ENCODE measurements at places on chromosomes 3 and 15. TPM values are rescaled to one million over a fixed set of nuclear protein-coding genes. Genes with fewer than 3 reads are reported as not detected.

Gene SERINC4
- 0.30 TPM for total RNA-seq

Gene DPPA2
- total RNA-seq: not detected

Gene ITPR1
- 7.8 TPM for total RNA-seq

Gene LRRN1
- 8.3 TPM for total RNA-seq

Gene MAGEL2
- total RNA-seq: 0.12 TPM

Gene SCN5A
- total RNA-seq: 34.2 TPM

Gene PPP1R14D
- total RNA-seq: not detected

Gene PLA2G4D
- not detected for total RNA-seq

Gene ARPP19
- total RNA-seq: 161 TPM

Gene PRR20G
- total RNA-seq: not detected

Gene CHSY1
- 7.0 TPM for total RNA-seq

DNA sequence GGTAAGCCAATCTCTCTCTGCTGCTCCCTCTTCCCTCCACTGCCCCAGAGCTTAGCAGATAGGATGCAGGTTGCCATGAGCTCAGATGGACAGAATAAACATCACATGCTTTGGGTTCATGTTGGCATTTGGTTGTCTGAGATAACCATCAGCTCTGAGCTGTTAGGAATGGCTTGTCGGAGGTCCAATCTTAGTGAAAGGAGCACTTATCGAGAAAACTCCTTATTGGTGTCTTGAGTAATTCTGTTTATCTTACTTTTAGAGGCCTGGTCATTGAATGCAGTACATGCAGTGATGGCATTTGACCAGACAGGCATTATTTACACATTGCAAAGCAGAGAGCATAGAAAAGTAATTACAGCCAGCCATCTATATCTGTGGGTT is 99.7 kb downstream of the CEMIP start:
- no peak overlapping the region for H3K4me3 ChIP-seq
- no peak for DNase-seq
- H3K27ac ChIP-seq: no peak overlapping the region
- no peaks in the 10 kb centered on the region for H3K36me3 ChIP-seq

DNA sequence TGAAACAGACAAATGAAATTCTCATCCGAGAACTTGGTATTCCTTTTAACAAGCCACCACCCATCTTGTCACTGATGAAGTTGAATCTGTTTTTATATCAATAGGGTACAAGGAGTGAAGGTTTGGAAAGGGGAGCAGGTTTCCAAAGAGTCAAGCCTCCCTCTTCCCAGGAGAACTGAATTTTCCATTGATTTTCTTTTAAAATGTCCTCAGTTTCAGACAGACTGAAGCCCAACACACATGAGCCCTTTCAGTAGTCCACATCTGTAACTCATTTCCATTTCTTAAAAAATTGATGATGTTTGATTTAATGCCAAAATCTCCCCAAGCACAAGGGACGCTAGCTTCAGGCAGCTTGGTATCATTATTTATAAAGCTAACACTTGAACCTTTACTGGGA is 187.7 kb downstream of the FOXB1 start:
- H3K4me3 ChIP-seq: no peak overlapping the region
- H3K4me1 ChIP-seq: no peaks in the 10 kb centered on the region
- H3K27ac ChIP-seq: no peak overlapping the region
- DNase-seq: no peak
- no peaks in the 10 kb centered on the region for H3K36me3 ChIP-seq

GRCh38 chr3:141308588-141309218 is 59.6 kb upstream of the ZBTB38 start:
- no peak overlapping the region for H3K4me3 ChIP-seq
- H3K27me3 ChIP-seq: no peaks in the 10 kb centered on the region
- H3K27ac ChIP-seq: no peak overlapping the region
- peak; percentile 40 for DNase-seq
- no peaks in the 10 kb centered on the region for H3K4me1 ChIP-seq
- H3K36me3 ChIP-seq: no peaks in the 10 kb centered on the region

- no peak overlapping the region for H3K27ac ChIP-seq
- no peak for DNase-seq
- H3K36me3 ChIP-seq: no peaks in the 10 kb centered on the region
Observed at GRCh38 chr15:69636169-69636915, 183.7 kb downstream of the RPLP1 start.

DNA sequence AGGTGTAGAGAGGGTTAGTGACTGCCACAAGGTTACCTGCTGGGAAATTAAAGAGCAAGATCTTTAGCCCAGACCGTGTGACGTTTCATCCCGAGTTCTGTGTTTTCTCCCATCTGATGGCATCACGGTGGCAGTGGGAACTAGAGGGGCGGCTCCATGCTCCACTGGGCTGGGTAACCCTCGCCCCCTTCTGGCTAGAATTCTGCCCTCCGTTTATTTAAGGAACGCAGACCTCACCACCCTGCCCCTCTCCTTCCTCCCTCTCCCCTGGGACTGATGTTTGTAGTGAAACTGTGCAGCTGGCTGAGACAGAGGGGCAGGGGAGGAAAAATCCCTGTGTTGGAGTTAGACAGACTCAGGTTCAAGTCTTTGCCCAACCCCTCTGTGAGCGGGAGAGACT is 65.6 kb downstream of the ITGA11 start:
- H3K4me3 ChIP-seq: no peak overlapping the region
- H3K27ac ChIP-seq: peak overlapping the region; percentile 50
- no peaks in the 10 kb centered on the region for H3K27me3 ChIP-seq
- no peaks in the 10 kb centered on the region for H3K36me3 ChIP-seq
- DNase-seq: no peak
- H3K4me1 ChIP-seq: peaks cover 51% of the 10 kb centered on the region

- DNase-seq: no peak
- H3K27me3 ChIP-seq: peaks cover 9% of the 10 kb centered on the region
- no peak overlapping the region for H3K27ac ChIP-seq
Observed at GRCh38 chr15:68389936-68390817, 41.8 kb downstream of the ITGA11 start.

- DNase-seq: no peak
- no peaks in the 10 kb centered on the region for H3K27me3 ChIP-seq
- no peaks in the 10 kb centered on the region for H3K36me3 ChIP-seq
- H3K27ac ChIP-seq: no peak overlapping the region
- H3K4me3 ChIP-seq: no peak overlapping the region
Observed at GRCh38 chr3:73448041-73448440, 176.7 kb downstream of the PDZRN3 start.

GRCh38 chr15:90705212-90705611 is 11.9 kb upstream of the BLM start:
- no peak overlapping the region for H3K4me3 ChIP-seq
- H3K4me1 ChIP-seq: no peaks in the 10 kb centered on the region
- H3K36me3 ChIP-seq: no peaks in the 10 kb centered on the region
- DNase-seq: no peak

DNA sequence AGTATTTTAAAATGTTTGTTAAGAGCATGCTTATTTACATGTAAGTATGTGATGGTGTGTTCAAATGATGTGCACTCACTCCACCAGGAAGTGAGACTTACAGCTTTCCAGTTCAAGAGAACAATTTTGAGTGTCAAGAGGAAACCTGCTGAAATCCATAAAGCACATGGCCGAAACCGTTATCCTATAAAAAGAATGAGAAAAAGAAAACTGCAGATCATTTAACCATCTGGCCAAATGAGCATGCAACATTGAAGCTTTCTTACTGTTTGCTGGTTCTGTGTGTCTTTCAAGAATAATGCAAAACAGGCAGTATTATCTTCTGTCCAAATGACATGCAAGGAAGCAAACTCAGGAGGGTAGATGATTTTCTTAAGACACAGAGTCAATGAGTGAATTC is 26.3 kb downstream of the GABRR3 start:
- no peak overlapping the region for H3K4me3 ChIP-seq
- no peaks in the 10 kb centered on the region for H3K36me3 ChIP-seq
- H3K4me1 ChIP-seq: peaks cover 4% of the 10 kb centered on the region
- H3K27ac ChIP-seq: no peak overlapping the region

DNA sequence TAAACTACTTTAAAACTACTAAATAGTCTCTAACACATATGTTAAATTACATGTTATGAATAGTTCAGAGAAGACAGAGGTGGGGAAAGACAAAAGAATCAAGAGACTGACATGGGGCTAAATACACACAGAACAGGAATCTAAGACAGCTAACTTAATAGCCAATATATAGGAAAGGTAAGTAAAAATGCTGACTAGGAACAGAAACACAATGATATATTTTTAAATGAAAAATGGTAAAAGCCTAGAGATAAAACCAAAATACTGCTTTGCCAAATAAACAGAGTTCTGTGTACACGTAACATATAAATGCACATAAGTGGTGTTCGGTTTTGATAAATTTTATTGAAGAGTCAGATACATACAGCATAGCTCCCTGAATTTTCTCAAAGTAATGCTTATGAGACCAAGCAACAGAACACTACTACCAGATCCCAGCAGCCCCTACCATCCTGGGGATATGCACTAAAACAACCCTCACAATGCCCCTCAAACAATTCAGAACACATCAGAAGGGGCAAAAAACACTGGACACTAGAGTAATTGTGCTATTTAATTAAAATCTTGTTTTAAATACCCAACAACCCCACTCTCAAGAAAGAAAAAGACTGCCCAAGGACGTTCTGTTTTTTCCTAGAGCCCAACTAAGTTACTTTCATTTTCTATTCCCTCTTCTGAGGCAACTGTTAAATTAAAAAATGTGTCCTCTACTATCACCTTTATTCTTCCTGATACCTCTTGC is 121.1 kb downstream of the ADAM10 start:
- no peaks in the 10 kb centered on the region for H3K36me3 ChIP-seq
- no peak for DNase-seq
- H3K4me3 ChIP-seq: peak overlapping the region; percentile 52
- H3K27ac ChIP-seq: peak overlapping the region; percentile 46
- no peaks in the 10 kb centered on the region for H3K27me3 ChIP-seq

GRCh38 chr3:174232658-174233429 is 626.3 kb upstream of the NAALADL2 start:
- H3K36me3 ChIP-seq: no peaks in the 10 kb centered on the region
- no peak overlapping the region for H3K4me3 ChIP-seq
- H3K4me1 ChIP-seq: no peaks in the 10 kb centered on the region
- DNase-seq: no peak

DNA sequence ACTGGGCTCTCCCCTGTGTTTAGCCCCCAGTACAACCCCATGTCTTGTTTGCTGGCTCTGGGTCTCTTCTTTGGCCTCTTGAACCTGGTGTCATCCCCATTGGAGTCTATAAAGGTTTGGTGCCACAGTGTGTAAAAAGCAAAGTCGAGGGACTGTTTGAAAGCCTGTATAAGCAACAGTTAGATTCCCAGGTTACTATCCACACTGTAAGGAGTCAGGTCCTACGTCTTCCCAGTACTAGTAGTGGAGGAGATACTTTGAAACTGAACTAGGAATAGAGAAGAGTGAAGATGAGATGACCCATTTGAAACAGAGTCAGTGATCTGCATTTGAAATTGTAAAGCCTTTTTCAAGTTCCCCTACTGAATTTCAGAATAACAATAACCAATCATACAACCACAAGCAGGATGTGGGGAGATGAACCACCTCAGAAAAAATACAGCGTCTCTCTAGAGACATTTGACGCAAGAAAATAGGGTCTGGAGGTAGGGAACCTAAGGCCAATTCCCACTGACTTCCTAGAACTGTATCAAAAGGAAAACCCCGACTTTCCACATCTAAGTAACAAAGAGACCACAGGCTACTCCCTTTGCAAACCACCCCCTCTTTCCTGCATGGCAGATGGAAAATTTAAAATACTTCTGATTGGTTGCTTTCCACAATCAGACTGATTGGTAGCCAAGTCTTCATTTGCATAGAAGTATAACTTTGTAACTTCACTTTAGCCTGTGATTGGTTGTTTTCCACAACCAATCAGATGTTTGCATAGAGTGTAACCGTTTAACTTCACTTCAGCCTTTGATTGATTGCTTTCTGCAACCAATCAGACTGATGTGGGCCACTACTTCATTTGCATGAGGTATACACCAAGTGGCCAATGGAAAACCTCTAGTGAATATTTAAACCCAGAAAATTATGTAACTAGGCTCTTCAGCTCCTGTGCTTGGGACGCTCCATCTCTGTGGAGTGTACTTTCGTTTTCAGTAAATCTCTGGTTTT is 49.9 kb upstream of the NEDD4 start:
- no peak overlapping the region for H3K27ac ChIP-seq
- no peaks in the 10 kb centered on the region for H3K4me1 ChIP-seq
- H3K36me3 ChIP-seq: no peaks in the 10 kb centered on the region

DNA sequence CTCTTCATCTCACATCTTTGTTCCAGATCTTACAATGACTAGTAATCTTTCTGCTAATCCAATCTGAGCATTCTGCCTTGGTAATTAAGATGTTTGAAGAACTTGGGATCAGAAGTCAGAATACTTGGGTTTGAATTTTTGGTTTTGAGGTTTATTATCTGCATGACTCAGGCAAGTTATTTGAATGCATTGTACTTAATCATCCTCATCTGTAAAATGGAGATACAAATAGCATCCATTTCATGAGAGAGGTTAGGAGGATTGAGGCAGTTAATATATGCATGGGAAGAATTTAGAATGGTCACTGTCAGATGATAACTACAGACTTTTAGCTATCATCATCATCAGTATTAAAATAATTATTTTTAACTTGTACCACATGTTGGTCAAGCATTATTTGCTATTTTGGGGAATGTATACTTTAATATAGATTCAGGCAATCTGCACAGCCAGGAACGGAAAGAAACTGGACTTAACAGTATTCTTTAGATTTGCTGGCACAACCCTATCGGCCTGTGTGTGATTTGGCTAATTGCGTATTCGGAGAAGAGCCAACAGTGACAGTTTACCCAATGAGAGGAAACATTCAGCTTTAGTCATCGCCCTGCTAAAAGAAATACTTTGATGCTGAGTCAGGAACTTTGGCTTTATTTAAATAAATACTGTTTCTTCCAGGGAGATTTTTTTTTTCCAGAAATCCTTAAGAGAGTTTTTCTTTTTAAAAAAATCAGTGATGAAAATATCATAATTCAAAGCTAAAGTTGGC is 600.0 kb downstream of the ROBO1 start:
- H3K4me1 ChIP-seq: no peaks in the 10 kb centered on the region
- no peak for DNase-seq
- no peak overlapping the region for H3K27ac ChIP-seq
- H3K27me3 ChIP-seq: no peaks in the 10 kb centered on the region

DNA sequence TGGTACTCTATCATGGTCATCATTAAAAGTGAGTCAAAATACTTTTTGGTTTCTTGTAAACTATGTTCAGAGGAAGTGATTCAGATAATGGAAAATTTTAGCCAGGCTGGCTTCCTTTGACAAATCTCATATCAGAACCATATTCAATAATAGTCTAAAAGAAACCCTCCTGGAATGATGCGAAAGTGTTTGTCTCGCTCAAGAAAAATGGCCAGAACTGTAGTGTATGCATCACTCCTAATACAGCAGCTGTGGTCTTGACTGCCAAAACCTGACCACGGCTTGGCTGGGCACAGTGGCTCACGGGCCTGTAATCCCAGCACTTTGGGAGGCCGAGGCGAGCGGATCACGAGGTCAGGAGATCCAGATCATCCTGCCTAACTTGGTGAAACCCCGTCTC is 35.6 kb upstream of the KCNMB2 start:
- H3K27me3 ChIP-seq: no peaks in the 10 kb centered on the region
- DNase-seq: no peak
- H3K36me3 ChIP-seq: no peaks in the 10 kb centered on the region
- H3K4me3 ChIP-seq: no peak overlapping the region
- H3K4me1 ChIP-seq: no peaks in the 10 kb centered on the region

- H3K36me3 ChIP-seq: no peaks in the 10 kb centered on the region
- H3K27me3 ChIP-seq: no peaks in the 10 kb centered on the region
- H3K4me3 ChIP-seq: no peak overlapping the region
- DNase-seq: no peak
Observed at GRCh38 chr3:32586356-32586755, 15.7 kb upstream of the DYNC1LI1 start.

- no peaks in the 10 kb centered on the region for H3K4me1 ChIP-seq
- H3K36me3 ChIP-seq: no peaks in the 10 kb centered on the region
- H3K27me3 ChIP-seq: no peaks in the 10 kb centered on the region
Observed at GRCh38 chr3:38018296-38019266, 10.9 kb downstream of the PLCD1 start.

- no peaks in the 10 kb centered on the region for H3K4me1 ChIP-seq
- no peaks in the 10 kb centered on the region for H3K27me3 ChIP-seq
- H3K27ac ChIP-seq: no peak overlapping the region
Observed at GRCh38 chr3:123282461-123282860, 80.7 kb downstream of the SEC22A start.

Data from psoas muscle (tissue), 8 donors.